ENCODE measurements at places on chromosomes 11 and 22. TPM values are rescaled to one million over a fixed set of nuclear protein-coding genes. Genes with fewer than 3 reads are reported as not detected.

The KIRREL3 gene
- 5.1 TPM for total RNA-seq

The SCUBE2 gene
- 1.5 TPM for total RNA-seq

The P4HA3 gene
- 3.1 TPM for total RNA-seq

The MMP26 gene
- total RNA-seq, result not detected

The OR52E8 gene
- total RNA-seq, result not detected

The SAA4 gene
- total RNA-seq, result not detected

The MMP8 gene
- 0.33 TPM for total RNA-seq

The GALNT18 gene
- 4.6 TPM for total RNA-seq

The NDUFC2 gene
- 133 TPM for total RNA-seq

The PICALM gene
- 290 TPM for total RNA-seq

The FGF19 gene
- total RNA-seq, result not detected

Data from smooth muscle cell of trachea (primary cell).